ENCODE measurements at places on chromosomes 6 and 20.

DNA sequence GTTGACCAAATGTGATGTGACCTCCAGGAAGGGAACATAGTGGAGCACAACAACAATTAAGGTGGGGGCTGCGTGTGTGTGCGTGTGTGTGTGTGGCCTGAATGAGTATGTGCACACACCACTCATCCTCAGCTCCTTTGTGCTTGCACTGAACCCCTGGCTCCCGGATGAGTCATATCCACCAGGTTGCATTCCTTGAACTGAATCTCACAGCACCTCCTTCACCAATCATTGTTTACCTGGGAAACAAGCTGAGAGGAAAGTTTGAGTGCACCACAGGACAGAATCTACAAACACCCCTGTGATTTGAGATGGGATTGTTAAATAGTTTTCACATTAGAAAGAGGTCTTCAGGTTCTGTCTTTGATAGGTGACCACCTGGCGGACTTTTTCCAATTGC is 33.7 kb upstream of the GPR6 start:
- no peak for DNase-seq

GRCh38 chr20:32598606-32599005 is 13.5 kb upstream of the NOL4L start:
- DNase-seq, result no peak

DNA sequence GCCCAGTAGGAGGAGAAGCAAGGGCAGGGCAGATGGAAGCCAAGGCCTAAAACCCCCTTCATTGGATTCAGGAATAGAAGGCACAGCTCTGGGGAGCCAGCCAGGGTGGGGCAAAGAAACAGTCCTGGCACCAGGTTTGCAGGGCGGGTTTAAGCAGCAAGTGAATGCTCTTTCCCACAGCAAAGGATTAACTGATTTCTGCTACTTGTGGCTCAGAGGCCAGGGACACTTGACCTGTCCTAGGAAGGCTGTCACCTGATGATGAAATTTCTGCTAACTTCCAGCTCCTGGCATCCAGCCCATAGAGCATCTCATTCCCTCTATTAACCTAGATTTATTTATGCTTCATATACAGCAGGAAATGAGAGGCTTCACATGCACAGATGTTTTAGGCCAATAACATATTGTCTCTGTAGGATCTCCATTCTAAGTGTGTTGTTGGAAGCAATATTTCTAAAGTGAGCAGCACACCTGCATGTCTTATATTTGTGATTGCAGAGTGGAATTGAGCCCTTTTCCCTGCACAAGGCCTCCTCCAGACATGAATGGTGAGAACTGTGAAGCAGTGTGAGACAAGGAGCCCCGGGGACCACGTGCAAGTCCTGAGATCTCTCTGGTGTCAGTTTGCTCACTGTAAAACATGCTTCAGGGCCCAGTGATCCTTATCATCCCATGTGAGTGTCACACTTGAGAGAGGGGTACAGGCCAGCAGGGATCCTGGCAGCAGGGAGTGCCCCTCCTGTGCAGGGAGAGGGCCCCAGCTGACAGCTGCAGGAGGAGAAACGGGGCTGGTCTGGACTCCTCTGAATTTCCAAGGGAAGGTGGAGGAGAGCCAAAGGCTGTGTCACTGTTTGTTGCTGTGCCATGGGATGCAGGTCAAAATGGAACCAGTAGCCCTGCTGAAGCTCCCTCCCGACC is 41.1 kb upstream of the CST5 start:
- DNase-seq, result no peak

GRCh38 chr20:49797344-49797615 is 15.3 kb upstream of the SLC9A8 start:
- no peak for DNase-seq
